ENCODE measurements at places on chromosomes 13 and 19.

DNA sequence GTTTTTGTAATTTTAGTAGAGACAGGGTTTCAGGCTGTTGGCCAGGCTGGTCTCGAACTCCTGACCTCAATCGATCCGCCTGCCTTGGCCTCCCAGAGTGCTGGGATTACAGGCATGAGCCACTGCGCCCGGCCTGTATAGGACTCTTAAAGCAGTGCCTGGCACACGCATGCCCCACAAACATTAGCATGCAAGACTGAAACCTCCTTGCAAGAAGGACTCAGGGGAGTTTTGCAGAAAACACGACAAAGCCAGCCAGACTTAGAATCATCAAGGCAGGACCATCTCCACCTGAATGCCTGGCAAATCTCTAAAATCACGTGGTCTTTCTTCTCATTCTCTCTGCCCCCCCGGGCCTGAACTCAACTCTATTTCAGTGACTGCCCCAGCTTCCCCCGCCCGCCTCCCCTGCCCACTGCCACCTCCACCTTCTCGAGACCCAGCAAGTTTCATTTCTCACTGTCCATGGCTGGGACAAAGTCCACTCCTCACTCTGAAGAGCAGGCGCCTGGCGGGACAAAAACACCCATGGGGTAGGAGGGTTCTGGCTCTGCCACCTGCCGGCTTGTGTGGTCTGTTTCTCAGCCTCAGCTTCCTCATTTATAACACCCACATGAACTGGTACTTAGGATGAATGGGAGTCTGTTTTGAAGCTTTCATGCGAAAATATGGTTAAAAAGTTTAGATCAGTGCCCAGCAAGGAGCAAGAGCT is 2.4 kb downstream of the TICAM1 start:
- no peak for DNase-seq

DNA sequence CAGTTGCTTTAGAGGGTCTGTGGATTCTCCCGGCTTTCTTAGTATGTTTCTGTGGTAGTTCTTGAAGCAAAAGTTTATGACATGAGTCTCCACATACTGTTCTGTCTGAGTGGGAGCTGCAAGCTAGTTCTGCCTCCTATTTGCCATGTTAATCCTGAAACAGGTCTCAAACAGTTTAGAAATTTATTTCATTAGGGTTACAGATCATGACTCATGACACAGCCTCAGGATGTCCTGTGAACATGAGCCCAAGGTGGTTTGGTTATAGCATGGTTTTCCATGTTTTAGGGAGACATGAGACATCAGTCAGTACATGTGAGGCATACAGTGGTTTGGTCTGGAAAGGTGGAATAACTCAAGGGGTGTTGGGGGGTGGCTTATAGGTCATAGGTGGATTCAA is 77.5 kb downstream of the FNDC3A start:
- DNase-seq, result no peak

DNA sequence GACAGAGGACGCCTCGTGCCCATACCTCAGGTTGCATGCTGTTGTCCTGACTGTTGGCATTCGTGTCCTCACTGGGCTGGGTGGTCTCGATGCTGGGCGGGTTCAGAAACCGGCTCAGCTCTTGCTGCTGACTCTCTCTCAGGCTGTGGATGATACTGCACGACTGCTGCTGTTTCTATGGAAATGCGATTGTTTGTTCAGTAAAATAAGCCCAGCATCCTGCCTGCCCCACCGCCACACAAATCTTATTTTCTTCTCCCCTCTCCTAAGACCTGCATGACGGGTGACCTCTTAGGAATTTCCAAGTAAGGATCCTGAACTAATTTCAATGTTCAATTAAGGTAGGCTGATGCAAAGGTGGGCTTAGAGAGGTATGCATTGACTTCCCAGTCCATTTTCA is 356.5 kb downstream of the NALCN start:
- DNase-seq, result no peak

DNA sequence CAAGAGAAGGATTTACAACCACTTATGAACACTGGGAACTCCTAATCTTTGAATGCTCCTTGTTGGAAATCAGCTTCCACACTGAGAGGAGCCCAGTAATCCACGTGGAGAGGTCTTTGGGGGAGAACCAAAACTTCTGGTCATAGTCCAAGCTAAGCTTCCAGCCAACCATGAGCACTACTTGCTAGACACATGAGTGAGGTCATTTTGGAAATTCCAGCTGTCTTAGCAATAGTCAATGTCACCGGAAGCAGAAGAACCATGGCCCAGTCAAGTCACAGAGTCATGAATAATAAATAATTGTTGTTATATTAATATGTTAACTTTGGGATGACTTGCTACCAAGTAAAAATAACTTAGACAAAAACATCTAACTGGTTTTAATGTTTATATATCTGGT is 324.9 kb upstream of the SGCG start:
- DNase-seq, result no peak

- DNase-seq, result no peak
Observed at GRCh38 chr13:80654638-80655249, 313.8 kb upstream of the SPRY2 start.

GRCh38 chr13:31031482-31031881 is 99.0 kb downstream of the TEX26 start:
- DNase-seq, result no peak

DNA sequence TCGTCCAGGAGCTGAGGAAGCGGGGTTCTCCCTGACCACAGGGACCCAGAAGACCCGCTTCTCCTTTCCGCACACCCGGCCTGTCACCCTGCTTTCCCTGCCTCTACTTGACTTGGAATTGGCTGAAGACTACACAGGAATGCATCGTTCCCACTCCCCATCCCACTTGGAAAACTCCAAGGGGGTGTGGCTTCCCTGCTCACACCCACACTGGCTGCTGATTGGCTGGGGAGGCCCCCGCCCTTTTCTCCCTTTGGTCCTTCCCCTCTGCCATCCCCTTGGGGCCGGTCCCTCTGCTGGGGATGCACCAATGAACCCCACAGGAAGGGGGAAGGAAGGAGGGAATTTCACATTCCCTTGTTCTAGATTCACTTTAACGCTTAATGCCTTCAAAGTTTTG is 18.9 kb downstream of the VASP start:
- DNase-seq, result peak; percentile 82

DNA sequence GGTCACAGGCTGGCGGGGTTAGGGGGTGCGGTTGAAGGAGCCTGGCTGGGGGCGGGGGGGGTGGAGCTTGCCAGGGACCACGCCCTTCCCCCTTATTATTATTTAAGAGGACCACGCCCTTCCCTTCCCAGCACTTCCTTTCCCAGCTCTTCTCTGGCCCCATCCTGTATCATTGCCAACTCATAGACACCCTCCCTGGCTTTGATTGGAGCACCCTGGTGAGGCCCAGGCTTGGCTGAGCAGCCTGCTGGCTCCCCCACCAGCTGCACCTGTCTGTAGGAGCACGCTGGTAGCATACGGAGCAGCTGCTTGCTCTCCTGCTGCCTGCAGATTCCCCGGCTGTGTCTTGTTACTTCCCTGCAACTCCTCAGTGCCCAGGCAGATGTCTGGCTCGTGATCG is 62.5 kb upstream of the PDX1 start:
- no peak for DNase-seq

- no peak for DNase-seq
Observed at GRCh38 chr13:41971848-41972247, 10.9 kb upstream of the VWA8 start.

DNA sequence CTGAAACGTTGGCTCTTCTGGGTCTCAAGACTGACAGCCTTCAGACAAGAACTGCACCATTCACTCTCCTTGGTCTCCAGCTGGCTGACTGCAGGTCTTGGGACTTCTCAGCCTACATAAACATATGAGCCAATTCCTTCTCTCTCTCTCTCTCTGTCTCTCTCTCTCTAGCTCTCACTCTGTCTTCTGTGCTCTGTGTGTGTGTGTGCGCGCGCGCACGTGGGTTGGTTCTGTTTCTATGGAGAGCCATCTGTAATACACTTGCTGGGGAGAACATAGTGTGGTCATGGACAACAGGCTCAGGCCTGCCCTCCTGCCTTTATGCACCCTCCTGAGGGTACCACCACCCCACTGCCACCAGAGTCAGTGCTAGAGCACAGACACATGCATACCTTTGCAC is 13.7 kb upstream of the SERPINE3 start:
- DNase-seq, result no peak

GRCh38 chr13:40517486-40518480 is 148.7 kb downstream of the FOXO1 start:
- DNase-seq, result no peak

DNA sequence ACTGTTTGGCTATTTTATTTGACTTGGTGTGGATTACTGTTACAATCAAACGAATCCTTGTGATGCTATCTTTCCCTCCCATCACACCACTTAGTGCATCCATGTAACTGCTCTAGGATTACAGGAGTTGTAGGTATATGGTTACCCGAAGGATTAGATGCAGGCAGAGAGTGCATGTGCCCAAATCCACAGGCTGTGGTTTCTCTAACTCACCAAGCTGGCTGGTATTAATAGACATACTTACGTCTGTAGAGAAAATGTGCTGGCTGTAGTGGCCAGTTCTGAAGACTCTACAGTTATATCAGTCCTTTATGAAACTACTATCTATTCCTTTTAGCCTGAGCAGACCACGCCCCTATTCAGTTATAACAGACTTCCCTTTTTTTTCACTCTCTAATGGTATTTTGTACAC is 1.1 kb upstream of the HMGB1 start:
- no peak for DNase-seq

DNA sequence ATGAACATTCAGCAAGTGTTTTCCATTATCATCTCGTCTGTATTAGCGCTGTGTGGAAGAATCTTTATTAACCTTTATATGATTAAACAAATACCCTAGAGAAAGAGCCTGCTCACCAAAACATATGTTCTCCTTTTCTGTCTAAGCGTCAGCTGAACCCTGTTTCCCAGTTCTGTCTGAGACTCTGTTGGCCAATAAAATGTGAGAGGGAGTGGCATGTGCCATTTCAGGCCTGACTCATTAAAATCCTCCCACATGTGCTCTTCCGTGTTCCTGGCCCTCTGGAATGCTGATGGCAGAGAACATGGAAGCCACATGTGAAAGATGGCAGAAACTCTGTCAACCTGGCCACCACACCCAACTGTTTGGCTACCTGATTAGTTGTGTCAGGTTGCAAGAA is 181.9 kb upstream of the EDNRB start:
- no peak for DNase-seq

DNA sequence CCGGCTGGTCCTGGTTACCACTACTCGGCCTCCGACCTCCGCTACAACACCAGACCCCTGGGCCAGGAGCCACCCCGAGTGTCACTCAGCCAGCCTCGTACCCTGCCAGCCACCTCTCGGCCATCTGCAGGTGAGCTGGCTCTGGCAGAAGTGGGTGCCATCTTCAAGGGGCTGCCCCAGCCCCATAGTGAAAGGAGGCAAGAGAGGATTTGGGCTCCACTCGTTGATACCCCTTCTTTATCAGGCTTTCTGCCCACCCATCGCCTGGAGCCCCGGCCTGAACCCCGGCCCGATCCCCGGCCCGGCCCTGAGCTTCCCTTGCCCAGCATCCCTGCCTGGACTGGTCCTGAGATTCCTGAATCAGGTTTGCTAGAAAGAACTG is 7.1 kb downstream of the LTBP4 start:
- no peak for DNase-seq

- DNase-seq, result no peak
Observed at GRCh38 chr13:79621449-79621848, 140.5 kb downstream of the NDFIP2 start.

DNA sequence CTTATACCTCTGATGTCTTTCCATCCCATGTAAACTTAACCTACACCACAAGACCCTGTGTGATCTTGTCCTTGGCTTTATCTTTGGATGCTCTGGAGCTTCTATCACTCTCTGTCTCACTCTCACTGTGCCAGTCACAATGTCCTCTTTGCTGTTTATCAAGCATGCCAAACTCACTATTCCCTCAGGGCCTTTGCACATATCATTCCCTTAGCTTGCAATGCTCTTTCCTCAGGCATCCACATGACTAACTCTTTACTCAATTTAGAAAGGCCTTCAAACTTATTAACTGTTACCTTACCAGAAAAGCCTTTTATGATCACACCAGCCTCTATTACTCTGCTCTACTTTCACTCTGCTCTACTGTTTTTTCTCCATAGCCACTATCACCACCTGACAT is 354.1 kb downstream of the RFC3 start:
- no peak for DNase-seq

- DNase-seq, result no peak
Observed at GRCh38 chr13:77299587-77299986, 27.3 kb downstream of the MYCBP2 start.

GRCh38 chr13:85142351-85142927 is 656.8 kb downstream of the SLITRK6 start:
- no peak for DNase-seq
